Activated CD4-positive, alpha-beta T cell treated with anti-CD3 and anti-CD28 coated beads for 24 hours (primary cell): ENCODE measurements at places on chromosomes 6 and 20.

GRCh38 chr20:49510562-49511122 lies 28.2 kb upstream of the KCNB1 start:
- DNase-seq, result no peak

DNA sequence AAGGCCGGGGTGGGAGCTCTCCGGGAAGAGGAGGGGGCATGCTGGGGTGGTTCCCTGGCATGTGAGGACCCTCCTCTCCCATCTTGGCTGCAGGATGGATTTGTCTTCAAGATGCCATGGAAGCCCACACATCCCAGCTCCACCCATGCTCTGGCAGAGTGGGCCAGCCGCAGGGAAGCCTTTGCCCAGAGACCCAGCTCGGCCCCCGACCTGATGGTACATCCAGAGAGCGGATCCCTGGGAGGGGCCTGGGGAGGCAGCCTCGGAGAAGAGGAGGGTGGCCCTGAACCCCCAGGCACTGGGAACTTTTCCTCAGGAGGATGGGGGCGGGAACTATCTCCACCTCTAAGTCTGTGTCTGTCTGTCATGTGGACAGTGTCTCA lies 4.8 kb downstream of the CDC25B start:
- no peak for DNase-seq

- DNase-seq, result no peak
Measured at GRCh38 chr6:52104979-52105378, 17.6 kb upstream of the PKHD1 start.

- DNase-seq, result no peak
Measured at GRCh38 chr6:35445691-35446090, 6.4 kb upstream of the FANCE start.

DNA sequence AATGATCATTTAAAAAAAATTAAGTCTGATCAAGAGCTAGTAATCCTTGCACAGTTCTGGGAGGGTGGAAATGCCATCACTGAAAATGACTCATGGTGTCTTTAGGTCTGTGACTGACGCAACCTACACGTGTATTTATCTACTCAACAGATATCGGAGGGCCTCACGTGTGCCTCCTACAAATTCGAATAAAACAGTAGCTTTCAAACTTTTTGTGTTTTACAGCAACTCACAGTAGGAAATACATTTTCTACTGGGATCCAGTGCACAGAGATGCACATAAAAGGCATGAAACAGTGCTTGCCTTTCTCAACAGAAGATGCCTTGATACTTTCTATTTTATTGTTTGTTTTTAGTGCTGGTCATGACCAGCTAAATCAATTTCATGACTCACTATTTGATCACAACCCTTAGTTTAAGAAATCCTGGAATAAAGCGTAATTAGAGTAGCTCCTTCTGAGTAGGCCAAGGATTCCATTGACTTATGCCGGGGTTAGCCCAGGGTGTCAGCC lies 210.0 kb upstream of the SNX9 start:
- DNase-seq, result no peak

DNA sequence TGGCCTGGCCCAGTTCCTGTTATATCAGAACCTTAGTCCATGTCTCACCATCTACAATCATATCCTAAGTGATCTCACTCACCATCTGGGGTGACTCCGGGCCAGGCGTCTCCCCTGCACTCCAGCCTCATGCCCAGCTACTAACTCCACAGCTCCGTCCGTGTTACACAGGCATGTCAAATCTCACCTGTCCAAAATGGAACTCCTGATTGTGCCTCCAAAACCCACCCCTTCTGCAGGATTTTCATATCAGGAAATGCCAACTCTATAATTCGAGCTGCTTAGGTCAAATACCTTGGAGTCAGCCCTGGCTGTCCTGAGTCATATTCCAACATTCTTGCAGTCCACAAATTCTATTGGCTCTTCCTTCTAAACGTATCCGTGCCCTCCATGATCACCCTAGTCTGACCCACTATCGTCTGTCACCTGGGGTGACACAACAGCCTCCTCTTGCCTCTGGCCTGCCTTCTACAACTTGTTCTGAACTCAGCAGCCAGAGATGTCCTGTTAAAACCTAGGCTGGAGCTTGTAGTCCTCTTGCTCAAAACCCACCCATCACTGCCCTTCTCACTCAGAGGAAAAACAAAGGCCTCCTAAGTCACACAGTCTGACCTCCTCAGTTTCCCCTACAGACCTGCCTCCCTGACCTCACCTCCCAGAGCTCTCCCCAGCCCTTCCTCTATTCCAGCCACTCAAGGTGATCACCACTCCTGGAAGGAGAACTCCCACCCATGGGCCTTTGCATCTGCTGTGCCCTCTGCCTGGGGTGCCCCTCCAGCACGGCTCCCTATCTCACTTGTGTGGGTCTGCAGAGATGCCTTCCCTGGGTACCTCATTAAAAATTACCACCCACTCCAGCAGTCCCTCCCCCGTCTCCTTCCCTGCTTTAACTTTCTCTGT lies 85.3 kb upstream of the SIRPA start:
- no peak for DNase-seq

DNA sequence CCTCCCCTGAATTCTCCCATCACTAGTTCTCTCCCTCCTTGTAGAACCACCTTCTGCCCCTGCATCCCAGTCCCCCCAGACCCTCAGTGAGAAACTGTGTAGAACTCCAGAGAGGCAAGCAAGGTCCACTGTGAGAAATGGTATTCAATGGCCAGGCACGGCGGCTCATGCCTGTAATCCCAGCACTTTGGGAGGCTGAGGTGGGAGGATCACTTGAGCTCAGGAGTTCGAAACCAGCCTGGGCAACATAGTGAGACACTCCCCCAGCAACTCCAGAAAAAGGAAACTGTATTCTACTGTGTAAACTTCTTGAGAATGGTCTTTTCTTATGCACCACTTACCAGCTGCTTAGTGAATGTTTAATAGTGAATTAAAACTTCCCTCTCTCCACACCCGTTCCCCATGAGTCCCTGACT lies 8.2 kb upstream of the CD83 start:
- DNase-seq, result no peak

DNA sequence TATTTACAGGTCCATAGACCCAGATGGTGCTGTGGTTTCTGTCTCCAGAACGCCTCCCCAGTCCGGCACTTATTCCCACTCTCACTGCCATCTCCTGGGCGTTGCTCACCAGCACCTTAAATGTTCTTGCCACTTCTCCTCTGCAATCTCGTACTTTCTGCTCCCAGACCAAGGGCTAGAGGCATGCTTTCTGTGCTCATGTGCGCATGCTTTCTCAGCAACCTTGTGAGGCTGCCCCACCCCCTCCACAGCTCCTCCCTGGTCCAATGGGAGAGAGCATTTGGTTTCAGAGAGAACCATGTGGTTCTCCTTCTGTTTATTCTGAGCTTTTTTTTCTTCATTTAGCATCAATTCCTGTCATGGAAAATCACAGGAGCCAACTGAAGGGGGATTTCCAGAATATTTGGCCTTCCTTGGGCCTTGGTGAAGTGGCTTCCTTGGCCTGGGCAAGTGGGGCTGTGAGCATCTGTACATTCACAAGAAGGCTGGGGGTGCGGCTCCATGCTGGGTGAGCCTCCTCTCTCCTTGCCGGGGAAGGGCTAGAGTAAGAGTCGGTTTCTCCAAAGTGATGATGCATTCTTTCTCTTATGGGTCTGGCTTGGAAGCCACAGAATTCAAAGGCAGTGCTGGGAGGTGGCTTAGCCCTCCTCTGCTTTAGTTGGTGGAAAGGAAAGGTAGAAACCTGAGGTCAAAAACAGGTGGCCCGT lies 66.6 kb downstream of the PHACTR3 start:
- no peak for DNase-seq

- DNase-seq, result no peak
Measured at GRCh38 chr20:19512886-19513677, 245.0 kb upstream of the RIN2 start.

- no peak for DNase-seq
Measured at GRCh38 chr6:152356662-152357061, 280.5 kb downstream of the SYNE1 start.

DNA sequence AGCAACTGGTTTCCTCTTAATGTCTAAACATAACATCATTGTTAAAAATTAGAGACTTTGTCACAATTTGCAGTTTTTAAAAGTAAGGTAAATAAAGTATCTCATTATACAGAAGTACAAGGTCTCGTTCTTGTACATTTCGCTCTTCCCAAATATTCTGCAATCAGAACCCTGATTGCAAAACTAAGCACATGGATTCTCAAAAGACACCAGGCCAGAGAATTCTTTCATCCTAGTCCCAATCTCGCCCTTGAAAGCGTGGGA lies 355 bp upstream of the AKAP7 start:
- no peak for DNase-seq

- DNase-seq, result no peak
Measured at GRCh38 chr6:40323881-40324634, 263.1 kb downstream of the LRFN2 start.
